ENCODE measurements at places on chromosomes 5 and 9. TPM values are rescaled to one million over a fixed set of nuclear protein-coding genes. Genes with fewer than 3 reads are reported as not detected.

GRCh38 chr5:186091-187041 lies 4.9 kb upstream of the LRRC14B start:
- DNase-seq: no peak

- DNase-seq: no peak
These were observed 201.7 kb downstream of the NNT start for GRCh38 chr5:43804723-43805122.

DNA sequence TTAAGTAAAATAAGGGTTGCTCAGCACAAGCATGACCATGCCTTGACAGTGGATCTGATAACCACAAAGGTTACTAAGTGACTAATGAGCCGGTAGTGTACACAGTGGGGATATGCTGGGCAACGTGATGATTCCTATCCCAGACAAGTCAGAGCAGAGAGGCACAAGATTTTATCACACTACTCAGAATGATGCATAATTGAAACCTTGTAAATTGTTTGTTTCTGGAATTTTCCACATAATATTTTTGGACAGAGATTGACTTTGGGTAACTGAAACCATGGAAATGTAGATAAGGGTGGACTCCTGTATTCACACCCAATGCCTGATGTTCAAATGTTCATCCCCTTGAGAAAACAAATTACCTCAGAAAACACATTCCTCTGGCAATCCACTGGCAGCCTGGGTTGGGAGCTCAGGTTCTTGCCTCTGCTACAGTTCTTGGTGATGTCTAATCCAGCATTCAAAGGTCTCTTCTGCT lies 16.2 kb upstream of the ERAP1 start:
- DNase-seq: peak; percentile 57

- no peak for DNase-seq
These were observed 23.6 kb downstream of the TNPO1 start for GRCh38 chr5:72840041-72840440.

GRCh38 chr5:173662581-173663351 lies 46.3 kb upstream of the BOD1 start:
- DNase-seq: no peak

CDH9 gene
- 0.16 TPM for total RNA-seq

CDC25C gene
- 8.9 TPM for total RNA-seq
